Activated CD4-positive, alpha-beta T cell treated with anti-CD3 and anti-CD28 coated beads, Interleukin-2, Interleukin-4, amounts not matched to agents 100 ng/mL and 50 ng/mL, durations not matched to agents 16 hours and 8 hours (primary cell): ENCODE measurements at places on chromosomes 12 and 14.

DNA sequence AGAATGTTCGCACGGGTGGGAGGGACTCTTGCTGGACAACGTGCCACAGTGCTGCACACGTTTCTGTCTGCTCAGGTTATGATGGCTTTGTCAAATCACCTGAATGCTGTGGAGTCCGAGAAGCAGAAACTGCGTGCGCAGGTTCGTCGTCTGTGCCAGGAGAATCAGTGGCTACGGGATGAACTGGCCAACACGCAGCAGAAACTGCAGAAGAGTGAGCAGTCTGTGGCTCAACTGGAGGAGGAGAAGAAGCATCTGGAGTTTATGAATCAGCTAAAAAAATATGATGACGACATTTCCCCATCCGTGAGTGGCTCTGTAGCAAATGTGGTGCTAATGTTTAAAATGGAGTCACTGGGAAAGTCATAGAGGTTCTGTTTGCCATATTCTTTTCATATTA lies 28.5 kb downstream of the KLC1 start:
- no peak for DNase-seq

DNA sequence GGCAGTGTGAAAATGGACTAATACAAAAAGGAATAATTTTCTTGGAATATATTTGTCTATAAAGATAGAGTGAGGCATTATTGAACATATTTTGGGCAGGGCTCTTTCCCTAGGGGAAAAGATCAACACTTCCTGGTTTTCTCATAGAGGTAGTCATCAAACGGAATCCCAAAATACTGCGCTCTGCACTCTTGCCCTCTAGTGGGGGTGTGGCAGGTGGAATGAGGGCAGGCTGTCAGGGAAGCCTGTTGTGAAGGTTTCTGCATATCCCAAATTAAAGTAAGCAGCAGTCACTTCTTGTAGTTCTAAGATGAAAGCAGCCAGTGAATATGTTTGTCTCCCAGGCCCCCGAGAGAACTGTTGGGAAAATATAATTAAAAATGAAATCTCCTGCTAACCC lies 666.8 kb upstream of the TMEM132C start:
- DNase-seq, result no peak

DNA sequence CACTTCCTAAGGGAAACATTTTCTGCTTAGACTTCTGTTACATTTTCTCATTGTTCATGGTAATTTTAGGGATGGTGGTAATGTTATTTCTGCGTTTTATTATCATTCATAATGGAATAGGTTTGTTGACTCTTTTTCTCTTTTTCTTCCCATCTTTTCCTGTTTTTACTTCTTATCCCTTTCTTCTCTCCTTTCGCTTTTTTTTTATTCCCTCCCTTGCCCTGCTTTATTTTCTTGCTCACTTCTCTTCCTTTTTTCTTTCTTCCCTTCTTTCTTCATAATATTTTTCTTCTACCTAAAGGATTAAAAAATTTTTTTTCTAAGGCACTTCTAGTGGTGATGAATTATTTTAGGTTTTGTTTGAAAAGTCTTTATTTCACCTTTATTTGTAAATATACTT lies 45.6 kb downstream of the CNOT2 start:
- DNase-seq, result no peak

GRCh38 chr12:108166505-108166904 lies 37.4 kb downstream of the WSCD2 start:
- no peak for DNase-seq

- DNase-seq, result no peak
Measured at GRCh38 chr12:6828781-6829535, 751 bp downstream of the P3H3 start.

DNA sequence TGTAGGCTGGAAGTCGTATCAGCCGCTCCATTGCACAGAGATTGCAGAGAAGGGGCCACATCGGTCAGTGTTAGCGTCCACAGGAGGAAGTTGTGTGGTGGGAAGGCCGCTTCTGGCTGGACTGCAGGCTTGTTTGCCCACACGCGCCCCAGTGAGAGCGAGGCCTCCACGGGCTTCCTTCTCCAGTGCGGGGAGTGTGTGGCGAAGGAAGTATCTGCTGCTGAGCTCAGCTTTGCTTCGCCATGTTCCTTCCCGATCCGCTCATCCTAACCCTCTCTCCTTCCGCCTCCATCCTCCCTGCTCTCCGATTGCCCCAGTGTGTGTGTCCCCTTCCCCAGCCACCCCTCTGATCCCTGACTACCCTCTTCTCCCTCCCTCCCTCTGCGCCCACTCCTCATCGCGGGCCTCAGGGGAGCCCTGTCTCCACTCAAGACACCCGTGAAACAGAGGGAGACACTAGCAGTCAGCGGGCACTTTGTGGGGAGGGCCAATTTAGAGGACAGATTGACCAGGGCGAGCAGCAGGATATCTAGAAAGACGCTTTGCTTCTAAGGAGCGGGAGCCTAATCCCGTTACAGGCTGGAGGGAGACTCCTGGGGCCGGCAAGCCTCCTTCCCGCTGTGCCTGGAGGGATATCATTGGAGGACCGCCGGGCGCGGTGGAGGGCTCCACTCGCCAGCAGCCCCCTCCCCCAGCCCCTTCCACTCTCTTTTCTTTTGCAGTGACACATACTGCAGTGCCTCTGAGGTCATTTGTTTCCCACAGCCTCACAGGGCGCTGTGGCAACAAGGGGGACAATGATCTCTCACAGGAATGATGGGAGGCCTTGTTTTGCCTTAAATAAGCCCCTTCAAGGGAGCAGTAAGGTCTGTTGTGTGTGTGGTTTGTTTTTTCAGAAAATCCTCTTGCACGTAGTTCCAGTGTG lies 428.8 kb downstream of the ZFP36L1 start:
- no peak for DNase-seq

GRCh38 chr12:109732321-109733305 lies 19.0 kb downstream of the FAM222A start:
- no peak for DNase-seq

- DNase-seq, result no peak
Measured at GRCh38 chr12:54022960-54023884, 5.0 kb upstream of the HOXC6 start.

DNA sequence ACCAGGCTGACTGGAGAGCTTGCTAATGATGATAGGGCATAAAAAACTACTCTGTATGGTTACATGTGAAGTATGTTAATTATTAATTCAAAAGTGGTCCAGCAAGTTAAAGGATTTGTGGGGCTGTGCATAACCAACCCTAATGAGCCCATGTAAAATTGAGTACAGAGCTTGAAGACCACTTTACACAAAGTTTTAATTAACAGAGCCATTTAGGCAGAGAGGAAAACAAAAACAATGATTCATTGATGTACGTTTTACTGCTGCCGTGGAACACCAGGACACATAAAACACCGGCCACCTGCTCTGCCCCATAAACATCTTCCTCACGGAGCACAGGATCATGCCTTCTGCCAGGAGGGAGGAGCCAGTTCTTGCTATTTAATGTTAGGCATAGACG lies 83.5 kb downstream of the RIMBP2 start:
- DNase-seq, result no peak

DNA sequence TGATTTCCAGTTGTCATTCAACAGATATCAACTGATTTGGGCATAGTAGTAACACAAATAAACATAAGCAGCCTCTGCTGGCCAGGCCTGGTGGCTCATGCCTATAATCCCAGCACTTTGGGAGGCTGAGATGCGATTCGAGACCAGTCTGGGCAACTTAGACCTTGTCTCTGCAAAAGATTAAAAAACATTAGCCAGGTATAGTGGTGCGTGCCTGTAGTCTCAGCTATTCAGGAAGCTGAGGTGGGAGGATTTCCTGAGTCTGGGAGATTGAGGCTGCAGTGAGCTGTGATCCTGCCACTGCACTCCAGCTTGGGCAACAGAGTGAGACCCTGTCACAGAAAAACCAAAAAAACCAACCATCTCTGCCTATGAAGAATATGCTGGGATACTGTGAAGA lies 7.1 kb downstream of the METAP2 start:
- no peak for DNase-seq

DNA sequence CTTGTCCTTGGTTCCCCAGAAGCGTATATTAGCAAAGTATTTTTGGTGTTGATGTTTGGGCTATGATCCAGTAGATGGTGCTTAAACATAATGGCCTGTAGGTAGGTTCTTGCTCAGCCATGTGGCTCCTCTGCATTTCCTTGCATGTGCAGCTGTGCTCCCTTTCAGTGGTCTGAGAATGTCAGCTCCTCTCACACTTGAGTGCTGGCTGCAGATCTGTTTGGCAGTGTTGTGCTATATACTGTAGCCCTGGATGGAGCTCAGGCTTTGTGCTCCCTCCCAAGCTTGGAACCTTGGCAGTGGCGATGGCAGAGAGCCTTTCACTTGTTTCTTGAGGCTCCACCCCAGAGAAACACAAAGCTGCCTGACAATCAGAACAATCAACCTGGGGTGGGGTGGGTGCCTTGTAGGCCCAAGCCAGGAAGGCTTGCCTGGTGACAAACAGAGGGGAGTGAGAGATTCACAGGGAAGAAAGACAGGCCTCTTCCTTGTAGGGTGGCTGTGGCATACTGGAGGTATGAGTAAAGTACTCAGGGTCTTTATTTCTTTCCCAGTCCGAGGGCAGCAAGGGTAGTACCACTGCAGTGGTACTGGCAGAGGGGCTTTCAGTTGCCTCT lies 255.3 kb downstream of the RAD51B start:
- no peak for DNase-seq

GRCh38 chr14:61940666-61941420 lies 178.6 kb downstream of the SNAPC1 start:
- no peak for DNase-seq

- no peak for DNase-seq
Measured at GRCh38 chr12:55777856-55778255, 34.9 kb downstream of the GDF11 start.

DNA sequence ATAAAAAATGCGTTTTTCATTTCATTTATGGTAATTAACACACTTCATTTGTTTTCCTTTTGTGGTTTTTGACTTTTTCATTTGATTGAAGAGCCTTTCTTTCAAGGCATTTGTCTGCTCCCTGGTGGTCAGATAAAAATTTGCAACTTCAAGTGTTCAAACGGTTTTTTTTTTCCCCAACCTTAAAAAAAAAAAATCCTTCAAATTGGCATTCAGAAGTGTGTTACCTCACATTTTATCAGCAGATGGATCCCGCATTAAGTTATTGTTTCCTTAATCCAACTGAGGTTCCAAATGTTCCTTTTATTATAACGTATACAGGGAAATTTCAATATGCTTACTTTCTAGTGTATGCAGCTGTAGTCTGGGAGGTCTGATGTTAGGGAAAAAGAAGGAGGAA lies 47.2 kb downstream of the MYF5 start:
- peak; percentile 27 for DNase-seq

GRCh38 chr14:95547626-95548327 lies 12.9 kb downstream of the GLRX5 start:
- no peak for DNase-seq

DNA sequence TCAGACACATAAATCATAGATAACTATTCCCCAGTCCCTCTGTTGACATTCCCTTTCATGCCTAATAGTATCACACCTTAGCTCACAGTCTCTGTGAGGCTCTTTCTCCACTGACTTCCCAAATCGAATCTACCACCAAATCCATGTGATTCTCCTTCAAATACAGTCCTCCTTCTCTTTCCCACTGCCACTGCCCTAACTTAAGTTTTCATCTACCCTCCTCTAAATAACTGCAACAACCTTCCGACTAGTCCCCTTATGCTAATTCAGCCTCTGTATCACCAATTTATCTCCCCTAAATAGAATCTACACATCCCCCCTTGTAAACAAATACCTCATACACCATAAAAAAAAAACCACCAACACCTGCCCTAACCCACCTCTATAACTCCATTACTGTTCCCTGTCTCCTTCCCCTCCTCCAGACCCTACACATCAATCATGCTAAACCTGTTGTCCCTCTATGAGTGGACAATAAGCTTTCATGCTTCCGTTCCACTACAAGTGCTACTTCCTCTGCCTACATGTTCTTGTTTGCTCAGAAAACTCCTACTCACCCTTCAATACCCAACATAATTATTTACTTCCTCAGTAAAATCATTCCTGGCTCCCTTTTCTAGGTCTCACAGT lies 39.0 kb downstream of the SLC25A21 start:
- DNase-seq, result no peak

DNA sequence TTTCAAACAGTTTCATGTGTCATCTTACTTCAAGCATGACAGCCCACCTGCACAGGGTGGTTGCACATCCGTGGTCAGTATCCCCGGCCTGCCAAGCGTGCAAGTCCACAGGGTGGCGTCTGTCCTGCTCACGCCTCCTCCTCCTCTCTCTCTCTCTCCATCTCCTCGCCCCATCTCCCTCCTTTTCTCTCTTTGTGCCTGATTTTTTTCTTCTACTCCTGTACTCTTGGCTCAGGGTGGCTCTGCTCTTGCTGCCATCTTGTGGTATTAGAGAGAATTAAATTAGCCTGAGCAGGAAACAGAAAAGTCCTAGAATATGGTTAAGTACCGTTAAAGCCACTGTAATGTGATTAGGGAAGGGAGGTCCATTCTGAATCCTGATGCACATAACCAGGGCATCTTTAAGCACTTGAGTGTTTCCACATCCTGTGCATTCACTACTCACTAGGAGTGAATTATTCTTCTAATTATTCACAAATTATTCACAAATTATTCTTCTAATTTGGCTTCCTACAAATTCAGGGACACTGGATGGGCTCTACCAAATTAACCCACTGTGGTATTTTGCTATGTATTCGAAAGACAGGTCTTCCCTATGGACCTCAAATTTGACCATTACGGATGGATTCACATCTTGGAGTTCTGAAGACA lies 25.5 kb upstream of the DTX1 start:
- DNase-seq, result peak; percentile 1

GRCh38 chr14:22509036-22509709 lies 79.9 kb downstream of the DAD1 start:
- DNase-seq, result no peak

DNA sequence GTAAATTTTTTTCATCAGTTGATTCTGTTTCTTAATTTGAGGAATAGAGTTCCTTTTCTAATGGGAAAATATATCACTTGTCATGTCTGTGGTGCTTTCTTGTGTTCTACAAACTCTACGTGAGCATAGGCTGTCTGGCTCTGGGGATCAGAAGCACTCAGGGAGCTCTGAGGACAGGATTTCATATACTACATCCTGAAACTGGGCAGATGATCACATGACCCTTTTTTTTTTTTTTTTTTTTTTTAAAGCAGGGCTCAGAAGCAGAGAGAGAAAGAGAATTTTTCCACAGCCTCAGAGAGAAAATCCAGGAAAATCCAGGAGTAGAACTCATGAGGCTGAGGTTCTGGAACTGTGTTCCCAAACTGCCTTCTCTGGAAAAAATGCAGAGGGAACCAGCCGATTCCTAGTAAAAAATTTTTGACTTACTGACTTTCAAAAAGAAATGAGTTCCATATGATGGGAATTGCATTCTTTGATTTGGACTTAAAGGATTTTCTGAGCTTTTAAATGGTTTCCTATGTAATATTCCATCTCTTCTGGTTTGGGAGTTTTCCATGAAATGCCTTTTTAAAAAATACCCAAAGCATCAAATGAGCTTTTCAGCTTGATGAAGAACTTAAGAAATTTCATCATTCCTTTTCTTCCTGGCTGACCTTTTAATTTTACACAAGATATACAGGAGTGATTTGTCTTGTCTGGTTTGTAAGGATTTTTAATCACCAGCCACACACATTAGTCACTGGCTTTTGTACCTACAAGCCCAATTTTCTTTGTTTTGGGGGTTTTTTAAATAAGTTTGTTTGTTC lies 183.1 kb upstream of the HIF1A start:
- no peak for DNase-seq
